ENCODE measurements at places on chromosomes 16 and 17.

DNA sequence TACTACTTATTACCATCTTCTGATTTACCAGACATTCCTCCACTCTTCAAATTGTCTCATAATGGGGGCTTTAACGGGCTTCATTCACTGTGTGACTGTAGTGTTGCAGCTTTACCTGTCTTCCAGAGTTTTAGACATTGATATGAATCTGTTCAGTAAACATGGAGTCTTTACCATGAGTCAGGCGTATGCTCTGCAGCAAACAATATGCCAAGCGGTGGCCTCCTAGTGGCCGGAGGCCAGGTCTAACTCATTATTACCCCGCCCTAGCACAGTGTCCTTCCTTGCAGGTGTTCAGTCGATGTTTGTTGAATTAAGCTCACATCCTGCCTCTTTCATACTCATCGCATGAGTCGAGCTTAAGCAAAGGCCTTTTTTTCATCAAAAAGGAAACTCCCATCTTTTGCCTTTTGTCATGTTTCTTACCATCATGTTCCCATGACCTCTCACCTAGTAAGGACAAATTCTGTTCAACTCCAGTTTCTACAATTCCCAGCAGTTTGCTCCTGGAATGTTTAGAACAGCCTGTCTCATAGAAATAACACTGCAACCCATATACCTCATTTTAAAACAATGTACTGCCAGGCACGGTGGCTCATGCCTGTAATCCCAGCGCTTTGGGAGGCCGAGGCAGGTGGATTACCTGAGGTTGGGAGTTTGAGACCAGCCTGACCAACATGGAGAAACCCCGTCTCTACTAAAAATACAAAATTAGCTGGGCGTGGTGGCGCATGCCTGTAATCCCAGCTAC, 39.4 kb downstream of the TUBD1 start:
- peak; percentile 50 for DNase-seq

GRCh38 chr16:11089504-11090124, 145.2 kb downstream of the CLEC16A start:
- DNase-seq, result no peak

GRCh38 chr17:28112606-28113005, 70.1 kb downstream of the NLK start:
- DNase-seq, result no peak

DNA sequence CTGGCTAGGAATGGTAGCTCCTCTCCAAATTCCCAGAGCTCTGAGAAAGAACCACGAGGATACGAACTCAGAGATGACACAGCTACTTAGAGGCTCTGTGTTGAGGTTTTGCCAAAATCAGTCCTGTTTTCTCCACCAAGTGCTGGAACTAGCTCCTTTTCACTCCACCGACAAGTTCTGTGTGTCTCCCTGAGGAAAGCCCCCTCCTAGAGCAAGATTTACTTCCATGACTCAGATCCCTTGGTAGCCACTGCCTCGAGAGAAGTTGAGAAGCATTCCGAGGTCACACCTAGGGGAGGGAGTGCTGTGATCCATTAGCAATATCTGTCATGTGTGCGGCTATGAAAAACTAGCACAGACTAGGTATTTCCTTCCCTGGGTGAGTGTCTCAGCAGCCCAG, 30.6 kb downstream of the IL21R start:
- DNase-seq, result no peak

DNA sequence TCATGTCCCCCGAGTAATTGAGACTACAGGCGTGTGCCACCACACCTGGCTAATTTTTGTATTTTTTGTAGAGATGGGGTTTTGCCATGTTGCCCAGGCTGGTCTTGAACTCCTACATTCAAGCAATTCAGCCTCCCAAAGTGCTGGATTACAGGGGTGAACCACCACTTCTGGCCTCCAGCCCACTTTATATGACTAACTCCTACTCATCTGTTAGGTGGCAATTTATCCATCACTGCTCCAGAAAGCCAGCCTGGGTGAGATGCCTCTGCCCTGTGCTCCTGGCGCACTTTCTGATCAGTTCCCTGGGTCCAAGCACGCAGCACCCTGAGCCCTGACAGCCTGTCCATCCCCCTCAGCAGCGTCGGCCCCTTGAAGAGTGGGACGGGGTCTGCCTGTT, 29.4 kb downstream of the ADAM11 start:
- DNase-seq, result no peak

DNA sequence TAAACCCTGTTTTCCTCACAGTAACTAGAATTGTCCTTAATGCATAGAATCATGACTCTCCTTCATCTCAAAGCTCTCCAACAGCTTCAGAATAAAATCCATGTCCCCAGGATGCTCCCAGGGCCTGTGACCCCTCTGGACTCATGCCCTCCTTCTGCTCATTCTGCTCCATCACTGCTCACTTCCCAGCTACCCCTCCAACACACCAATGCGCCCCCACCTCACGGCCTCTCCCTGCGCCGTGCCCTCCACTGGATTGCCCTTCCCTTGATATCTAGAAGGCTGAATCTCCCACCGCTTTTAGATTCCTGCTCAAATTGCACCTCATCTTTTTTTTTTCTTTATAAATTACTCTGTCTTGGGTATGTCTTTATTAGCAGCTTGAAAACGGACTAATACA, 12.6 kb upstream of the TMEM220 start:
- DNase-seq, result no peak

- DNase-seq, result no peak
These were observed 32.0 kb downstream of the TBX4 start for GRCh38 chr17:61484174-61484573.

DNA sequence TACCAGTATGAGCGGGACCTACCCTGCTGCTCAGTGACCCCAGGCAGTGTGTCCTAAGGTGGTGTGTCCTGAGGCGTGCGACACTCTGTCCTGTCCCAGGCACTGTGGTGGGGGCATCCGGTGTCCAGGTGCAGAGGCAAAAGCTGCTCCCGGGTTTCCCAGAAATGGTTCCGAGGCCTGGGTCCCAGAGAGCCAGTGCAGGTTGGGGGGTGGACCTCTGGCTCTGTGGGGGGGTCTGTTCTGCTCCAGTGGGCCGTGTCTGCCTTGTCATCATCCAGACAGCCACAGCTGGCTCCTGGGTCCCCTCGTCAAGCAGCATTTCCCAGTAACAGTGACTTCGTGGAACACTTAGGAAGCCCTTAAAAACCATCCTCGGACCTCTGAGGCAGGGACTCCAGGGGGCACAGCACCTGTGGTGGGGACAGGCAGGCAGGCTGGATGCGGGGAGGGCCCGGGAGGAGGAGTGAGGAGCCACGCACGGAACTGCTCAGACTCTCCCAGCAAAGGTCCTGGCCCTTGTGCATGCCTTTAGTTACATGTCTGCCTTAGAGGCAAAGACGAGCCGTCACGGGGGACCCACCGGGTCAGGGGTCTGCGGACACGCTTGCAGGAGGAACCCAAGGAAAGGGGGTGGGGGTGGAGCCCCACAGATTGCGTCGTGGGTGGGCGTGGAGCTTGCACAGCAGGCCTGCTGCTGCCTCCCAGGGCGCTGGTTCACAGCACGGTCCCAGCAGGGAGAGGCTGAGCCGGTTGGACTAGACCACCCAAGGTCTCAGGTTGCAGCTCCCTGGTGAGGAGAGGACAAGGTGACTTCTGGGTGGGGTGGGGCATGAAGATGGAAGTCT, 5.6 kb downstream of the SLC16A3 start:
- DNase-seq, result no peak

DNA sequence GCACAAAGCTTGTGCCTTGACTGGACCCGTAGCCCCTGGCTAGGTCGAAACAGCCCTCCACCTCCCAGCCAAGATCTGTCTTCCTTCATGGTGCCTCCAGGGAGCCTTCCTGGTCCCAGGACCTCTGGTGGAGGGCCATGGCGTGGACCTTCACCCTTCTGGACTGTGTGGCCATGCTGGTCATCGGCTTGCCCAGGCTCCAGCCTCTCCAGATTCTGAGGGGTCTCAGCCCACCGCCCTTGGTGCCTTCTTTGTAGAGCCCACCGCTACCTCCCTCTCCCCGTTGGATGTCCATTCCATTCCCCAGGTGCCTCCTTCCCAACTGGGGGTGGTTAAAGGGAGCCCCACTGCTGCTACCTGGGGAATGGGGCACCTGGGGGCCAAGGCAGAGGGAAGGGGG, 3.5 kb downstream of the CTRL start:
- DNase-seq, result no peak

DNA sequence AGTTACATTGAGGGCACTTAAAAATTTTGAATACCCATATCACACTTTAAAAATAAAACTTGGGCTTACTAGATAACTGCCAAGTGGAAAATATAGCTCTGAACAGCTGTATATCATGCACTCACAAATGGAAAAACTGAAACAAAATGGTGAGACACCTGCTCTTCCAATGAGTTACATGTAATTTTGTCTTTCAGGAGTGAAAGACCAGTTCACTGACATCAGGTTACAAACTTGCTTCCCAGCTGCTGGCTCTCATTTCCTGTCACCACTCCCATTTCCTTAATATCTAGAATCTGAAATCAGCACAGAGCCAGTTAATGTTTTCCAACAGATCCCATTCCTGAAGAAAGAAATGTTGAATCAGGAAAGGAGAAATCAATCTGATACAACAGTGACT, 10.8 kb downstream of the CSNK2A2 start:
- no peak for DNase-seq

DNA sequence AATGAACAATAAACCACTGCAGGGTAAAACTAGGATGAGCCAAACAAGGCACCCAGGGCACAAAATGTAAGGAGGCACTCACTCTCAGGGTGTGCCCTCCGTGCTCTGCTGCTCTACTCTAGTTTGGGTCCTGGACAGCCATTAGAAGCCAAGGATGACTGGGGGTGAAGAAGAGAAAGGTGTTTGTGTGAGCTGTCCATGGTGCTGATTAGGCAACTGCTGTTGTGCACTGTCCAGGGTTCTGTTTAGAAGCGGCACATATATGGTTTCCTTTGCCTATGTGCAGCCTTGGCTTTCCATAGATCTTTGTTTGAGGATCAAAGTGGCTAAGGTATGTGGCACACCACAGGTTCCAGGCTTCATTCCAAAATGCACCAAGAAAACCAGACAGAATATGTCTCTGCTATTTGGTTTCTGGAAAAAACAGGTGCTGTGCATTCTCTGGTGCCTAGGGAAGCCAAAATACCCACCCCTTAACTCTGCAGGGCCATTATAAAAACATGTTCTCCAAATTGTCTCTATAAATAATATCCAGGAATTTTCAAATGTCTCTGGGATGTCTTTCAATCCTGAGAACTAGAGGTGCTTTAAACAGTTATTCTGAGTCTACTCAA, 123.5 kb downstream of the CBLN1 start:
- DNase-seq, result peak; percentile 26

DNA sequence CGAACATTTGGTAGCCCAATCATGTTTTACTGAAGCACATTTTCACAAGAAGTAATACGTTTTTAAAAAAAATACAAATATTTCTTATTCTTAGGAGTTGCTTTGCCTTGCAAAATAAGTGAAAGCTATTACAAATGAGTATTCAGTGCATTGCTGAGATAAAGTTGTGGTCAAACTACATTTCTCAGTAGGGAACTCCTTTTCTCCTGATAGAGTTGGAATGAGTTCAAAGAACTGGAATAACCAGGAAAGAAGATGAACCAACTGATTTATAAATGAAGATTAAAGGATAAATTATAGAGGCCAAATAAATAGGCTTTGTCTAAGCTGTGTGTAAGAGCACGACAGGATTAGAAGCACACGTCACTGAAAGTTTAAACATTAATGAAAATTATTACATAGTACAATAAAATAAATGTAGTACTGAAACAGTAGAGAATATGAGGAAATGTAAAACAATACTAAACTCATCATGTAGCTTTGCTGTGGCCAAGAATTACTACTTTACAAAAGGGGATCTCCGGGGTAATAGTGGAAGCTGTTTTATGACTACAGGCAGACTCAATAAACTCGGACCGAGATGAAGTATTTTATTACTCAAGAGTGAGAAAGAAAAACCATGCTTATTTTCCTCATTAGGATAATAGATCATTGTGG, 73.6 kb downstream of the KCNJ2 start:
- no peak for DNase-seq

GRCh38 chr17:60652454-60653247, 25.0 kb upstream of the BCAS3 start:
- DNase-seq, result peak; percentile 18

DNA sequence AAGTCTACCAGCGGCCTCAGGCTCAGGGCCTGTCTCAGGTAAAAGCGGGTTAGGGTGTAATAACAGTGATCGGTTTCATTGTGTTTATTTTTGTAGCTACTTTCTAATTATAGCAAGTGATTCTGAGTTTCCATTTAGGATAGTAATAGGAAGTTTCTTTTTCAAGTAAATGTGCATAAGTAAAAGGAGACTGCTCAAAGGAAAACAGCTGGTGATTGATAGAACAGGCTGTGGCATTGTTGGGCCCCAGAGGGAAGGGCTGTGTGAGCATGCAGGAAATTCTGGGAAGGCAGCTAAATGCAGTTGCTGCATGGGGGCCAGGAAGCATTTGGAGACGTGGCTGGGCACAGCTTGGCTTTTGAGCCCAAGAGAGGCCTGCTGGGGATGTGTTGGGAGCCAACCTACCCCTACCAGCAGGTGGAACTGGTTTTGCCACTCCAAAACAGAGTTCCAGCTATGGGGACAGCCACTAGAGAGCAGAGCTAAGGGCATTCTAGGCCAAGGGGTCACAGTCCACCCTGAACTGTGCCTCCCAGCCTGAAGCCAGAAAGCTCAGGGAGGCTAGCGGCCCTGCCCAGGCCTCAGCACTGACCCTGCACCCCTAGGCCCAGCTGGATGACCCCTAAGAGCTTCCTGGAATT, 12.6 kb downstream of the SNX20 start:
- no peak for DNase-seq

- peak; percentile 6 for DNase-seq
These were observed 23.3 kb upstream of the ERCC4 start for GRCh38 chr16:13896543-13897182.

DNA sequence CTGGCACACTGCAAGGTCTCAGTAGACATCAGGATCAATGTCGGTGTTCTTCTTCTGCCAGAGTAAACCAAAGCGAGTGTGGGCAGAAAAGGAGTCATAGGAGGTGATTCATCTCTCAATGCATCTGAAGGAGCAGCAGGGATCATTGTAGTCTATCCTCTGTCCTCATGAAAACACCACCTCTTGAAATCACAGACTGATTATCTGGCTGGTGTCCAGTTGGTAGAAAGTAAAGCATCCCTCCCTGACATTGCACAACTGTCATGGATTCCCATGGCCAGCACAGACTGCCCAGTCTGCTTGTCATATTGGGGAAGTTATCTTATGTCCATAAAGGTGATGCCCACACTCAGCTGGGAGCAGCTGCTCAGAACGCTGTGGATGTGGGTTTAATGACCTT, 74.1 kb downstream of the ABCC12 start:
- no peak for DNase-seq

- peak; percentile 83 for DNase-seq
These were observed 1.6 kb downstream of the HBA1 start for GRCh38 chr16:177981-178667.
